NCI-H524 treated with DMSO at 0.1 percent for 48 hours (cell line): ENCODE measurements at places on chromosomes 12 and 14.

GRCh38 chr14:93943052-93943451, 15.9 kb downstream of the FAM181A start:
- DNase-seq: peak; percentile 52

DNA sequence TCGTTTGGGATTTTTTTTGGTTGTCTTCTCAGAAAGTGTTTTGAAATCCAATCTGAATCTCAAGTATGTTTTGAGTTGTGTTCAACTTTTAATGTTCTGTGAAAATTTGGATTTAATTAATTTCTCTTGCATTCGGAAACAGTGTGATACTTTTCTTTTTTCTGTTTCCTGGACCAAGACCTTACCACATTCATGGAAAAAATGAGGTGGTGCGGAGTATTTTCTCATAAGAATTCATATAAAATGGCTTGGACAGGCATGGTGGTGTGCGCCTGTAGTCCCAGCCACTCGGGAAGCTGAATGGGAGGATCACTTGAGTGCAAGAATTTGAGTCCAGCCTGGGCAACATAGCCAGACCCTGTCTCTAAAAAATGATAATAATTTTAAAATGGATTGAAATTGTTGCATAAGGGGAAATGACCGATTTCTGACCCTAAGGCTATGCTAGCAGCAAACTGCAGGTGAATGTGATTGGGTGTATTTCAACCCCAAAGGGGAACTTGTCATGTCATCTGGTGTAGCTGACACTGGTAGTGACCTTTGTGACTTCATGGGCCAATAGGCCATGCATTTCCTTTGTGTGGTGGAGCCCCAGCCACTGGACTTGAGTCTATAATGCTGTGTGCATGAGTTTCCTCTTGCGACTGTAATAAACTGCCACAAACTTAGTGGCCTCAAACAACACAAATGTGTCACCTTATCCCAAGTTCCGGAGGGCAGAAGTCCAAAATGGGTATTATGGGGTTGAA, 123.5 kb upstream of the RFLNA start:
- DNase-seq: no peak

GRCh38 chr12:76944892-76945291, 66.1 kb upstream of the CSRP2 start:
- DNase-seq: no peak

GRCh38 chr12:81558031-81558430, 201.1 kb downstream of the PPFIA2 start:
- no peak for DNase-seq

- DNase-seq: peak; percentile 91
Measured at GRCh38 chr12:92107621-92108131, 38.0 kb downstream of the BTG1 start.

DNA sequence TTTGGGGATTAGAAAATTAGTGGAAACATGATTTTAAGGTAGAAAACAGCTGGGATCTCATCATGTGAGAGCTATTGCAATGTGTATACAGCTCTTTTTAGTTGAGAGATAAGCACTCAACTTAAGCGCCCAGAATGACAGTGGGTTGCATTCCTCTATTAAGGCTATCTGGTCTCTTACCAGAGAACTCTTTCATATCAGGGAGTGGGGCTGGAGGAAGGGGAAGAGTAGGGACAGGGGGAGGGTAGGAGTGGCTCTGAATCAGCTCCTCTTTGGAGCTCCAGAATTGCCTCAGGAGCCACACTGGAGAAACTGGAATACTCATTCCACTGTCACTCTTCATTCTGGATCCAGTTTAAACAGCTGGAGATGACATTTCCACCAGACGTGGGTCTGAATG, 9.2 kb upstream of the PLEKHG3 start:
- no peak for DNase-seq

DNA sequence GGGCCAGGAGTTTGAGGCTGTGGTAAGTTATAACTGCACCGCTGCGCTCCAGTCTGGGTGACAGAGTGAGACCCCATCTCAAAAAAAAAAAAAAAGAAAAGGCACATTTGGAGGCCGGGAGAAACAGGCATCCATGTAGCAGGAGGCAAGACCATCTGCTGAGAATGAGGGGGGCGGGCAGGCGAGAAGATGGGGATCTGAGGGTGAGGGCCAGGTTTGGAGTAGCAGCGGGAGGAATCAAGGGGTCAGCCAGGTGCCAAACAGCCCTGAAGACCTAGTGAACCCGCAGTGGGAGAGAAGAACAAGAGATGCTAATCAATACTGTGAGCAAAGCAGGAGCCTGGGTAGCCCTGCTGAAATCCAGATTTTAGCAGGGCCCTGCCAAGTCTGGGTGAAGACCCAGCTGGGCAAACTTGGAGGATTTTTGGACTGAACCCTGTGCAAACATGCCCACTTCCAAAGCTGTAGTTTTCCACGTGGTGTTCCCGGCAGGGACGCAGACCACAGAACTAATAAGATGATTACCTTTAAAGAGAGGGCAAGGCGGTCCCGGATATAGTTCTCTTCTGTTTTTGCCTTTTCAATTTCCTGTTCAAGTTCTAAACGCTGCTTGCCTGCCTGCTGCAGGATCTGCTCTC, 61.0 kb downstream of the NIN start:
- DNase-seq: no peak

DNA sequence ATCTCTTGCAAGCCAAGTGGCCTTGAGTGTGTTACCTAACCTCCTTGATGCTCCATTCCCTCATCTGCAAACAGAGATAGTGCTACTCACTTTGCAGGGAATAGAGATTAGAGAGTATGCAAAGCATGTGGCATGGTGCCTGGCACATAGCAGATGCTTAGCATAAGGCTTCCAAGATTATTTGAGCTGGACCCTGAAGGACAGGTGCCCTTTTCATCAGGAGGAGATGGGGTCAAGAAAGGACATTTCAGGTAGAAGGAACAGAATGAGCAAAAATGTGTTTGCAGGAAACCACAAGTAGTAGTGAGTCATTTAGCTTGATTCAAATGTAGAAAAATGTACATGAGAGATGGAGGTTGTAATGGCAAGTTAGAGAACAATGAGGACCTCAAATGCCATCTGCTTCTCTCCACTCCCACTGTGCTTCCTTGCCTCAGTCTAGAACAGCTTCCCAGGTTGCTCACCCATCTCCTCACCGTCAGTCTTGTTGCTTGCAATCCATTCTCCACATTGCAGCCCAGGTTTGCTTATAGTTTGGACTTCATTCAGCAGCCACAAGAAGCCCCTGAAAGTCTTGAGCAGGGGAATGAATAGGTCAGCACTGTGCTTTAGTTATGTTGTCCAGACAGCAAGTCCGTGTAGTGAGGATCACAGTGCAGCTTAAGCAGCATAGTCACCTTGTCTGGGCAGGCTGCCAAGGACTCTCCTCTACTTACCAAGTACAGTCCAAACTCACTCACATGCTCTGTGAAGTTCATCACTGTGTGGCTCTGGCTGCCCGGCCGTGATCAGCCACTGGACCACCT, 536.3 kb upstream of the CCDC196 start:
- DNase-seq: no peak

DNA sequence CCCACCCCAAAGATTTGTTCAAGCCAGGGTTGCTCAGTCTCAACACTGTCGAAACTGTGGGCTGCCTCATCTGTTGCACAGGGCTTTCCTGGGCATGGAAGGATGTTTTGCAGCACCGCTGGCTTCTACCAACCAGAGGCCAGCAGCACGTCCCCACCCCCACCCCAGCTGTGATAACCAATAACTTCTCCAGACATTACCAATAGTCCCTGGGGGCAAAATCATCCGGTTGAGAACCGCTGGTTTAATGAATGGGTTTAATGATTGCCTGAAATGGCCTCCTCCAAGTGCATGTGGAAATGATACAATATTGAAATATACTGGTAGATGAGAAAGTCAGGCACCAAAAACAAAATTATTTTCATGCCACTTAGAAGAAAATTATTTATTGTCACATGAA, 44.5 kb downstream of the RIMBP2 start:
- no peak for DNase-seq

- DNase-seq: no peak
Measured at GRCh38 chr12:119115296-119115905, 63.3 kb upstream of the HSPB8 start.

GRCh38 chr14:55272922-55273321, 1.7 kb downstream of the FBXO34 start:
- DNase-seq: no peak

- peak; percentile 52 for DNase-seq
Measured at GRCh38 chr14:100440207-100440631, 117.1 kb downstream of the SLC25A47 start.

DNA sequence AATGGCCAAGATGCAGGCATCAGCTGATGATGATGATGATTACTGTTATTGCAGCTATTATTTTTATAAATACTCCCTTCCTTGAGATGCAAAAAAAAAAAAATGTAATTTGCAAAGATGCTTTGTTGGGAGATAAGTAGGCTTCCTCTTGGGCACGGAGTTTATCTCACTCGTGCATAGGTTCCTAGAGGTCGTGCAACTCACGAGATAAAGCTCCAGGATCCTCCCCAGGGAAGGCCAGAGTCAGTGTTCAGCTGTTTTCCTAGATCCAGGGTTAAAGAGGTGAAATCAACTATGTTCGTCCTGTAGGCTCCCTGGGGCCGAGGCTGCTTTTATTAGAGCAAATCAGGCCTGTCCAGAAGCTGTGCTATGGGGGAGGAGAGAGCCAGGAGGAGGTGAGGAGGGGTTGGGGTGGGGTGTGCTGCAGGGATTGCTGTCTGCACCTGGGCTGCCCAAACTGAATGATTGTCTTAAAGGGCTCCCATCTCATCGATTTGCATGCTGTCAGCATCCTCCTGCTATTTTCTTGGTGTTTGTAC, 270.3 kb downstream of the NRXN3 start:
- no peak for DNase-seq

DNA sequence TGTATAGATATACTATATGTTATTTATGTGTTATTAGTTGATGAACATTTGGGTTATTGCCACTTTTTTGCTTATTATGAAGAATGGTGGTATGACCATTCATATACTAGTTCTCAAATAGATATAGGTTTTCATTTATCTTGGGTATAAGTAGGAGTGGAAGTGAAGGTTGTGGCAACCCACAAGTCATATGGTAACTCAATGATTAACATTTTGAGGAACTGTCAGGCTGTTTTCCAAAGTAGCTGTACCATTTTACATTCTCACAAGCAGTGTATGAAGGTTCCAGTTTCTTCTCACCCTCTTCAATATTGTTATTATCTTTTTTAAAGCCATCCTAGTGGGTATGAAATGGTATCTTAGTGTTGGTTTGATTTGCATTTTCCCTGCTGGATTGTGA, 19.0 kb upstream of the MSRB3 start:
- DNase-seq: no peak

- no peak for DNase-seq
Measured at GRCh38 chr12:41606468-41607445, 418.6 kb downstream of the PDZRN4 start.
